ENCODE measurements at places on chromosomes 12 and 14.

- DNase-seq: no peak
These were observed 983 bp downstream of the MYF6 start for GRCh38 chr12:80708259-80708974.

- DNase-seq: no peak
These were observed 23.8 kb upstream of the PYROXD1 start for GRCh38 chr12:21413369-21414277.

- DNase-seq: no peak
These were observed 777.7 kb downstream of the SLC6A15 start for GRCh38 chr12:84134797-84135366.

- no peak for DNase-seq
These were observed 58.1 kb upstream of the PRMT8 start for GRCh38 chr12:3432868-3433267.

DNA sequence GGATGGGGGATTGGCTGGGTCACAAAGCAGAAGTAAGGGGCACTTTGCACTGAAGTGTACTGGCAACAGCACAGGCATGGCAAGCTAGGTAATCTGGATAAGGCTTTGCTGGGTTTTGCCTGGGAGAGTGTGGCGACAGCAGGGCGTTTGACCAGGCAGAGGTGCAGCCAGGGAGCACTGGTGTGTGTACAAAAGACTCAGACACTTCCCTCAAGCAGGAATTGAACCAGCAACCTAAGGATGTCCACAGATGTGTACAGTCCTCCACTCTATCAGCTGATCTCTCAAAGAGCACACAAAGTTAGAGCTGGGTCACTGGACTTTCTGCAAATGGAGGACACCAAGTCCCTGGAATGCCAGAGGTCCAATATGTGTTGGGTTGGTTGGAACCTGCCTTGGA is 15.4 kb upstream of the RNASE4 start:
- DNase-seq: no peak

DNA sequence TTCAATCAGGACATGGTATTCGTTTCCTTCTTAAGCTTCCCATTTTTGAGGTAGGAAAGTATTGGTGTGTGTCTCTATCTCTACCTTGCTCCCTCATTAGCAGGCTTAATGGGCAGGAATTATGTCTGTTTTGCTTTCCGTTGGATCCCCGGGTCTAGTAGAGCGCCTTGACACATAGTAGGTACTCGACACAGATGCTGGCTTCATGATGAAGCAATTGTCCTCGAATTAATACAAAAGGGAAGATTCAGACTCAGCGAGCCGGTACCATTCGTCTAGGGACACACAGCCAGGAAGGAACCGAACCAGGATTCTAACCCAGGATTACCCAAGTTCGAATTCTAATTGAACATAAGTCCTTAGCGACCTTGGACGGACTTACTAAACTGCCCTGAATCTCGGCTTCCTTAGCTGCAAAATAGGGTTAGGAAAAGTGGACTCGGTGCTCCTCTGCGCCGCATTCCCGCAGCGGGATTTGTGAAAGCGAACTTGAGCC is 496 bp upstream of the ISCU start:
- DNase-seq: no peak

- no peak for DNase-seq
These were observed 229.8 kb downstream of the DPF3 start for GRCh38 chr14:72663956-72664650.

GRCh38 chr14:68333262-68333661 is 459.6 kb downstream of the ZFP36L1 start:
- DNase-seq: no peak

Measured in SW 1271 (cell line).